ENCODE measurements at places on chromosomes 11 and 22. TPM values are rescaled to one million over a fixed set of nuclear protein-coding genes. Genes with fewer than 3 reads are reported as not detected.

DNA sequence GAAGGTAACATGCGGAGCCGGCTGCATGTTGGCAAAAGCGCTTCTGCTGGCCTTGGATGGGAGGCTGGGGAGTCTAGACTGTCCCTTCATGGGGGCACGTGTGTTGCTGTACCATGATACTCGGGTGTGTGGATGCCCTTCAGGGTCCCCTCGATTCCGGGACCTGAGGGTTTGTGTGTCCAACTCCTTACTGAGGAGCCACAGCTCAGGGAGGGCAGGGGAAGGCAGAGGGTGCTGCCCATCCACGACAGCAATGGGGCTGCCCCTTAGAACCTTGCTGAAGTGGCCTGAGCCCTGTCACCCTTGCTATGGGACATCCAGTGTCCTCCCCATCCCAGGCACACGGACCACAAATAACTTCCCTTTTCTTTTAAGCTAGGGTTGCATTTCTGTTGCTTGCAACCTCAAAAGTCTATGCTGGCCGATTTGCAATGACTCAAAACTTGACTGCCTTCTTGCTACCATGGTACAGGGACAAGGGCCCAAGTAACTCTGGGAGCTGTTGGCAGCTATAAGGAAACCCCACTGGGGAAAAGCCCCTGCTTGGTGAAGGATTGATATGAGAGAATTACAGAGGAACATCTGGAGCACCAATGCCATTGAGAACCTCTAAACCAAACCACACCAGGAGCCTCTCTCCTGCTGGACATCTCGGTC is 43.8 kb downstream of the RTL6 start:
- H3K36me3 ChIP-seq: no peaks in the 10 kb centered on the region
- H3K27me3 ChIP-seq: no peaks in the 10 kb centered on the region
- H3K4me3 ChIP-seq: peak overlapping the region; percentile 64
- DNase-seq: no peak

GRCh38 chr11:112715056-112715455 is 246.2 kb upstream of the NCAM1 start:
- no peaks in the 10 kb centered on the region for H3K36me3 ChIP-seq
- no peak overlapping the region for H3K4me3 ChIP-seq
- H3K4me1 ChIP-seq: no peaks in the 10 kb centered on the region
- no peak for DNase-seq
- no peak overlapping the region for H3K27ac ChIP-seq
- H3K27me3 ChIP-seq: peaks cover 3% of the 10 kb centered on the region

DNA sequence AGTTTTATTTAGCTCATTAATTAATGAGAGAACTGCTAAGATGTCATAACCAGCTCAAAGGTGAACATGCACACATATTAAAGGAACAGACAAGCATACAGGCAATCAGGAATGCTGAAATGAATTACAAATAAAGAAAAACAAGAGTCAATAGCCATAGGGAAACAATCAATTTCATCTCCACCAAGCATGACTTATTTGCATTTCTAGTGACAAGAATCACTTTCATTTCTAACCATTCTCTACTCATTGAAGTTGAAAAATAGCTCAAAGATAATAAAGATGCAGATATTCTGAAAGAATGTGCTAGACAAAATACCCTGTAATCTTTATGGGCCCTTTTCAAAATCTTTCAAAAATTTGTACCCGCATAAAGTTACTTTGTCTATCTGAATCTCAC is 23.2 kb downstream of the ISX start:
- H3K27me3 ChIP-seq: peaks cover 2% of the 10 kb centered on the region
- no peaks in the 10 kb centered on the region for H3K36me3 ChIP-seq
- no peak for DNase-seq
- no peak overlapping the region for H3K27ac ChIP-seq
- H3K4me3 ChIP-seq: no peak overlapping the region
- H3K4me1 ChIP-seq: no peaks in the 10 kb centered on the region

- H3K27me3 ChIP-seq: no peaks in the 10 kb centered on the region
- H3K4me1 ChIP-seq: peaks cover 18% of the 10 kb centered on the region
- peaks cover 31% of the 10 kb centered on the region for H3K36me3 ChIP-seq
- no peak overlapping the region for H3K4me3 ChIP-seq
- no peak for DNase-seq
Observed at GRCh38 chr22:20036084-20036482, 15.2 kb downstream of the TANGO2 start.

DNA sequence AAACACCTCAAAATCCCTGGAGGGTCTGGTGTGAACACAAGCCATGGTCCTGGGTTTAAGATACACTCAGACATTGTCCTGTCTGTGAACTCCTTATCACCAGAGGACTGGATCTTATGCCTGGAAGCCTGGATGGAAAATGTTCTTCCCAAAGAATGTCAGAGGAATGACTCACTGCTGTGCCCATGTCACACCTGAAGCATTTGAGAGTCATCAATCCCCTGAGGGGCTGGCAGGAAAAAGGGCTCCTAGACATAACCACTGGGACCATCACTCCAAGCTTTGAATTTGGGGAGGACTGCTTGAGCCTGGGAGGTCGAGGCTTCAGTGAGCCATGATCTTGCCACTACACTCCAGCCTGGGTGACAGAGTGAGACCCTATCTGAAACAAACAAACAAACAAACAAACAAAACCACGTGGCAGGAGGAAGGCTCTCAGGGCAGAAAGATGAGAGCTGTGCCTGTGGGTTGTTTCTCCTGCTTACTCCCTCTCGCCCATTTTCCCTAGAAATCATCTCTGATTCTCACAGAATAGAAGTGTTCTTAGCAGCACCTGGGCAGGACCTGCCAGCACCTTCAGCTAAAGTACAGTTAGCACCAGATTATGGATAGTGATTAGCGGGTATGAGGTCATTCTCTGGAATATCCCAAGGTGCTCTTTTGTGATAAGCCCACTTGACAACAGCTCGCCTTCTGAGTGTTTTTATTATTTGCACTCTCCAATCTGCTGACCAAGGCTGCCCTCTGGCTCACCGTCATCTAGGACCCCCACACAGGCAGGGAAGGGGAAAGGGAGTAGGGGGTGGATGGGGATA is 11.9 kb upstream of the PRG2 start:
- DNase-seq: no peak
- no peaks in the 10 kb centered on the region for H3K27me3 ChIP-seq
- H3K4me3 ChIP-seq: no peak overlapping the region
- H3K4me1 ChIP-seq: no peaks in the 10 kb centered on the region
- peaks cover 11% of the 10 kb centered on the region for H3K36me3 ChIP-seq
- no peak overlapping the region for H3K27ac ChIP-seq

DNA sequence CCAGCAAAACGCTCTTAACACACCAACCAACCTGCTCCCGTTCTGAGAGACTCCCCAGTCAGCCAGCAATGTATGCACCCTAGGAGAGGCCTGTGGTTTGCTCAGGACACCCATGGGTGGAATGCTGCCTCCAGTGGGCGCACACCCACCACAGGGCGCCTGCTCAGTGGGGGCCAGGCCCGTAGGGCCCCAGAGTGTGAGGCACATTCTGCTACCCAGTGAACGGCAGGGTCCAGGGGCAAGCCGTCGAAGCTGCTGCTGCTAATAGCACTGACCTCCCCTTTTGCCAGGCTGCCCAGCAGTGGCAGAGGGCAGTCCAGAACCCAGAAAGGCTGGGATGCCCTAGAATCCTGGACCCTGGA is 12.8 kb downstream of the B3GAT1 start:
- DNase-seq: no peak
- H3K27me3 ChIP-seq: no peaks in the 10 kb centered on the region
- H3K4me1 ChIP-seq: no peaks in the 10 kb centered on the region
- no peak overlapping the region for H3K4me3 ChIP-seq

DNA sequence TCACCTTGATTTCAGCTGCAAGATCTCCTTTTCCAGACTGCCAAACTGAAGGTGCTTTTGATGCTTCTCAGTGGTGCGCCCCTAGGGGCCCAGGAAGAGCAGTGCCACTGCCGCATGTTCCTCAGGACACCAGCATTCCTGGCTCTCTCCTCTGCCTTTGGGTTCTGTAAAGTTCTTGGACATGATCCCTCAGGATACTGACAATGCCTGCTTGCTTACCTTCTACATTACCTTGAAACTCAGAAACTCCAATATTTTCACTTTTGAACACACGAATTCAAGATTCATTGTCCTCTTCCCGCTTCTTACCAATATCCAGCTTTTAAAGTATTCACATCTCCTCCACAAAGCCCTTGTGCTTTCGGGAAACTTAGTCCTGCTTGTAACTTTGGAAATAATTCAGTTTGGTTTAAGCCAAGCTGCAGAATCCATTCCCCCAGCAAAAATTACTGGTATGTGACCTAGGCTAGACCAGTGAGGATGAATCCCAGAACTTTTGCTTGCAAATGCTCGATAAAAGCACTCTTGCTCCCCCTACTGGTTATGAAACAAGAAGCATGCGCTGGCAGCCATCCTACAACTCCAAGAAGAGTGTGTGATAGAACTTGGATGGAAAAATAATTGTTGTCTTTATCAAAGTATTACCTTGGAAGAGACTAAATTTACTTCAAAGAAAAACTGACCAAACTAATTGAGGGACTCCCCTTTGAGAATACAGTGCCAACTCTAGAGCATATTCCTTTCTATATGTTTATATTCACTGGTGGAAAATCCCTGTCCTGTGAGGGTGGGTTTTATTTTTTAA is 16.5 kb upstream of the OR5B21 start:
- H3K27me3 ChIP-seq: no peaks in the 10 kb centered on the region
- peaks cover 26% of the 10 kb centered on the region for H3K4me1 ChIP-seq
- peaks cover 24% of the 10 kb centered on the region for H3K36me3 ChIP-seq

- H3K27me3 ChIP-seq: peaks cover 17% of the 10 kb centered on the region
- no peak within 1 kb of the TSS for H3K4me3 ChIP-seq
- no peak within 1 kb of the TSS for H3K27ac ChIP-seq
- H3K36me3 ChIP-seq: no peaks in the 10 kb centered on the region
Observed at GRCh38 chr11:18046116-18046777, at the start of gene TPH1. Gene TPH1 (minus strand): TSS chr11:18046269. CDS start chr11:18040762, 5,507 bp downstream.

GRCh38 chr11:34451053-34451452 is 12.3 kb downstream of the CAT start:
- H3K4me3 ChIP-seq: no peak overlapping the region
- peaks cover 49% of the 10 kb centered on the region for H3K36me3 ChIP-seq
- H3K27me3 ChIP-seq: no peaks in the 10 kb centered on the region
- peaks cover 9% of the 10 kb centered on the region for H3K4me1 ChIP-seq
- no peak for DNase-seq

DNA sequence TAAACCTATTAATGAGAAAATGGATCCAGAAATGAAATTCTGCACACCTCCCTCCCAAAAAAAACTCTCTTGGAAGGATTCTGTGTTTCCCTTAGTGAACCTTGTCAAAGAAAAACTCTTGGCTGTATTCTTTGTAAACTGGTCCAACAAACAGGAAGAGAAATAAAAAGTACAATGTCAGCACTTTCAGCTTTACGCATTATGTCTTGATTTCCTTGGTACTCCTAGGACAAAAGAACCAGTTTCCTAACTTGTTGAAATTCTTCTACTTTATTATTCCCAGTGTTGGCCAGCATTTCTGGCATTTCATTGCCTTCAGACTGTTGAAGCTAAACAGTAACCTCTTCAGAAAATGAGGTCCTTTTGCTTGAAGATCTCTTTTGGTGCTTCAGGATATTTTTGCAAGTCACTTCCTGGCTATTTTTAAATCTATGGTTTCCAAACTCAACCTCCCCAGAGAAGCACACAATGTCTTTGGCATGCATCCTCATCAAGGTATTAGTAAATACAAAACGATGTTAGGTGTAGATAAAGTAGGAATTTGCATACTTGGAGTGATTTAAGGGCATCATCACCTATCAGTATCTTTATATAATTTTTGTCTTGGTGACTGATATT is 342.7 kb downstream of the AASDHPPT start:
- DNase-seq: no peak
- no peaks in the 10 kb centered on the region for H3K4me1 ChIP-seq
- H3K27ac ChIP-seq: no peak overlapping the region
- H3K4me3 ChIP-seq: no peak overlapping the region
- H3K36me3 ChIP-seq: no peaks in the 10 kb centered on the region

- no peaks in the 10 kb centered on the region for H3K27me3 ChIP-seq
- H3K4me1 ChIP-seq: no peaks in the 10 kb centered on the region
- no peak for DNase-seq
- no peak overlapping the region for H3K27ac ChIP-seq
Observed at GRCh38 chr11:103729617-103730016, 306.8 kb upstream of the DDI1 start.

DNA sequence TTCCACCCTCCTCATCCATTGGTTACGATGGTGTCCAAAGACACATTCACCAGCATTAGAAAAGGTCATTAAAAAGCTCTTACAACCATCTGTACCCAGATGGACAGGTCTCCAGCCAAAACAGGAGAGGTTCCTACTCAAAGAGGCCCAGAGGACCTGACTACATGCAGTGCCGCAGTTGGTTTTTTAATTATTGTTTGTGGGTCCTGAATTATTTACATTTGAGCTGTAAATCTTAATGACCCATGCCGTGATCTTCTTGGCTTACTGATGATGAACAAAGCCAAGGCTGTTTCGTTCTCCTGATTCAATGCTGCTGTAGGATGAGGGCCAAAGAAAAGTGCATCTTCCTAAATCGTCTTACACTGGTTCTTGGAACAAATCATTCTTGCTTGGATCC is 83.7 kb downstream of the CADM1 start:
- H3K36me3 ChIP-seq: no peaks in the 10 kb centered on the region
- H3K4me1 ChIP-seq: no peaks in the 10 kb centered on the region
- no peaks in the 10 kb centered on the region for H3K27me3 ChIP-seq

DNA sequence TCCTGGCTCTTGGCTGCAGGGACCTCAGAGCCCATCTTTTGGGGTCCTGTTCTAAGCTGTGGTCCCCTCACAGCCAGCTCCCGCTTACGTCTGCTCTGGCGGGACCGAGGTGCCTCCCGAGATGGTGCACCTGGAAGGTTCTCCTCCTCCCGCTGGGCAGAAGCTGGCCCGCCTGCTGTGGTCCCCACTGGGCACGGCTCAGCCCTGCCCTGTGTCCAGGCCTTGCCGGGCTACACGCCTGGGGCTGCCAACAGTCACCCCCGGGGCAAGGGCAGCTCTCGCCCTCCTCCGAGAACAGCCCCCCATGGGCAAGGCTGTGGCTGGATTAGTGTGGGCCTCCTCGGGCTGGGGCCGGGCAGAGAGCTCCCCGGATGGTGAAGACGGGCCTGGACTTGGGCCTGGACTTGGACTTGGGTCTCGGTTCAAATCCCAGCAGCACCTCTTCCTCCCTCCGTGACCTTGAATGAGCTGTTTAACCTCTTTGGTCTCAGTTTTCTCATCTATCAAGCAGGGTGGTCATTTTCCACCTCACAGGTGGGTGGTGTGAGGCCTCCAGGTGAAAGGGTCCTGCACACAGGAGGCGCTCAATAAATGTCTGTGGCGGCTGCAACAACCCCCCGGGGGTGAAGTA is 998 bp downstream of the BAIAP2L2 start:
- no peak for DNase-seq
- no peaks in the 10 kb centered on the region for H3K36me3 ChIP-seq
- no peak overlapping the region for H3K27ac ChIP-seq
- H3K27me3 ChIP-seq: no peaks in the 10 kb centered on the region
- H3K4me3 ChIP-seq: no peak overlapping the region

The ZNF280B gene
- polyA plus RNA-seq: 1.9 TPM

The FANCF gene
- 20.8 TPM for polyA plus RNA-seq

The TAF6L gene
- 5.8 TPM for polyA plus RNA-seq

The OR52I2 gene
- polyA plus RNA-seq: not detected

The FXYD2 gene
- 88.9 TPM for polyA plus RNA-seq

The OR56B4 gene
- polyA plus RNA-seq: not detected

The OR4C5 gene
- not detected for polyA plus RNA-seq

The VPREB1 gene
- polyA plus RNA-seq: not detected

The UQCC3 gene
- polyA plus RNA-seq: 12.6 TPM

The PLA2G3 gene
- not detected for polyA plus RNA-seq

Data from CD4-positive, CD25-positive, alpha-beta regulatory T cell (primary cell).